NCI-H82 (cell line): ENCODE measurements at places on chromosomes 2 and 18.
A peak's percentile ranks its signal among the peaks of the same experiment; 100 is the strongest.

GRCh38 chr2:20623241-20623640 lies 27.7 kb downstream of the HS1BP3 start:
- DNase-seq: peak; percentile 41

GRCh38 chr18:31828613-31829012 lies 67.9 kb upstream of the SLC25A52 start:
- no peak for DNase-seq

- no peak for DNase-seq
Measured at GRCh38 chr2:17166506-17166905, 351.7 kb downstream of the RAD51AP2 start.

DNA sequence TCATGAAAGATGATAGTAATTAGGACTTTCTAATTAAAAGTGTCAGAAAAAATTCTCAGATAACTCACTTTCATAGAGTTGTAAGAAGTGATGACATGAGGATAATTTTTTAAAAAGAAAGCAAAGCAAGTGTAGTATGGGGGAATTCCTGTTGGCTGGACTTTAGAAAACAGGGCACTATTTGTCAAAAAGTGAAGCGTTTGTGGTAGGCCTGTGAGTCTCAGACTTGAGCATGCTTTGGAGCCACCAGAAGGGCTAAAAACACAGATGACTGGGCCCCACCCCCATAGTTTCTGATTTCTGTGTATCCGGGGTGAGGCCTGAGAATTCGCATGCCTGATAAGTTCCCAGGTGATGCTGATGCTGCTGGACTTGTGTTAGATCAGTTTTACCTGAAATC lies 222.6 kb upstream of the LRRTM1 start:
- no peak for DNase-seq

DNA sequence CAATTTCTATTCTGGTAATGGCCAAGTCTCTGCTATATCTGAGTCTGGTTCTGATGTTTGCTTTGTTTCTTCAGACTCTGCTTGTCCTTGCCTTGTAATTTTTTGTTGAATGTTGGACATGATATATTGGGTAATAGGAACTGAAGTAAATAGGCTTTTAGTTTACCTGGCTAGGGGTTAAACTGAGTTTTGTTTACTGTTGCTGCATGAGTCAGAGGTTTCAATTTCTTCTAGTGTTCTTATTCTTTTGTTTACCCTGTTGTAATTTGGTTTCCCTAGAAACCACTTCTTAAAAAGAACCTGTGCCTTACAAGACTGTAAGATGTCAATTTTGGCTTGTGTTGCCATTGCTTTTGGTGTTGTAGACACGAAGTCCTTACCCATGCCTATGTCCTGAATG lies 285.0 kb upstream of the KCNH7 start:
- no peak for DNase-seq

- no peak for DNase-seq
Measured at GRCh38 chr2:36569267-36569856, 28.6 kb downstream of the FEZ2 start.

DNA sequence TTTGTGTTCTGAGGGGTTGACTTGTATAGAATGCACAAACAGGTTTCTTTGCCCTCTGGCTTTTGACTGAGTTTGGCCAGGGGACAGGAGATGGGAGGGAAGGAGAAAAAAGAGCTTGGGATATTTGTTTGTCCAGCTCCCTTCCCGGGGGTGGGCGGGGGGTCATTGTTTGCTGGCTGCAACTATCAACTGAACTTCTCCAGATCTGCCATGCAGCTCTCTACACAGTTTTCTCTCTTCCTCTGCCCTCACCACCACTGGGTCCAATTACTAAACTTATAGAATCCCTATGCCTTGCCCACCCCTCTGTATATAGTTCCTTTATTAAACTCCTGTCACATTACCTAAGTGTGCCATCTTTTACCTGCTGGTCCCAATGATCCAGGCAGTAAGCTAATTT lies 32.8 kb upstream of the CHN1 start:
- DNase-seq: no peak

DNA sequence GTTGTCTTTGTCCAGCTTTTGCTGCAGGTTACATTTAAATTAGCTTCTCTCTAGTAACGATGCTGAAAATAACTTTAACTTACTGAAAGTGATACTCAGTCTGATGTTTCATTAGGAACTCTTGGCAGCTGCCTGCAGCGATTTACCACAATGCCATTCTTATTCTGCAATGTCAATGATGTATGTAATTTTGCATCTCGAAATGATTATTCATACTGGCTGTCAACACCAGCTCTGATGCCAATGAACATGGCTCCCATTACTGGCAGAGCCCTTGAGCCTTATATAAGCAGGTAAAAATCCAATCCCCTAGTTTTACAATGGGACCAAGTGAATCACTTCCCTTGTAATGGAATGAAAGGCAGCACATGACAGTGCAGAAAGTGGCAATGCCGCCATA lies 16.3 kb upstream of the MFF start:
- no peak for DNase-seq
